Upper lobe of left lung (tissue), 6 donors: ENCODE measurements at places on chromosomes 3 and 15. TPM values are rescaled to one million over a fixed set of nuclear protein-coding genes. Genes with fewer than 3 reads are reported as not detected.

DNA sequence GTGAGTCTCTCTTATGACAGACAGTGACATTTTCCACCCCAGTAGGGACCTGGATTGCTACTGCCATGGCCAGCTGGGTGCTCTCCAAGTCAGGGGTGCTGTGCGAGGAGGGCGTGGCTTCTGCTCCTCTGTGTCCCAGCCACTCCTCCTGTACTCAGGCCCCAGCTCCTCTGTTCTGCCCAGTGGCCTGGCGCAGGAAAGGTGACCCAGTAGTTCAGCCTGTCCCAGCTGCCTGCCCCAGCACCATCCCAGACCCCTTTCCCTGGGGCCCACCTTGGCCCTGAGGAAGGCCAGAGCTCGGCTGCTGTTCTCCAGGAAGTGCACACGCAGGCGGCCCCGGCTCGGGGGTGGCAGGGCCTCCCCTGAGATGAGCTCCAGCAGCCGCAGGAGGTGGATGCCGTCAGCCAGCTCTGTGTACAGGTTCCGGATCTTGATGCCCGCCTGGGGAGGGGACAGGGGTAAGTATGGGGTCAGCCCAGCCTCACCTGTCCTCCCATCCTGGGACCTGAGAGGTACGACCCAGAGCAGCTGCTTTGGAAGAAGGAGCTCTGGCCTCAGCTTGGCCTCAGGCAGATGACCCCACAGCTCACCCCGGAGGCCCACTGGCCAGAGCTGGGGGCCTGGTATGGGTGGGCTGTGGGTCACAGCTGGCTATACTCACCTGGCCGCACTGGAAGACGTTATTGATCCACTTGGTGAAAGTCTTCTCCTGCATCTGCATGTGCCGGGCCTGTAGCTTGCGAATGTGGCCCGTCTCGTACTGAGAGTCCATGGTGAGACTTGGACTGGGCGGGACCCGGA is 1.0 kb downstream of the SPTBN5 start:
- peak; percentile 90 for DNase-seq

GRCh38 chr3:177445549-177445948 is 248.3 kb upstream of the TBL1XR1 start:
- DNase-seq: no peak

GRCh38 chr3:168117853-168118313 is 22.2 kb upstream of the GOLIM4 start:
- peak; percentile 28 for DNase-seq

Gene TMEM45A
- 1.7 TPM for total RNA-seq

- DNase-seq: peak; percentile 69
Measured at GRCh38 chr3:60992395-60992794, 258.9 kb downstream of the FHIT start.

DNA sequence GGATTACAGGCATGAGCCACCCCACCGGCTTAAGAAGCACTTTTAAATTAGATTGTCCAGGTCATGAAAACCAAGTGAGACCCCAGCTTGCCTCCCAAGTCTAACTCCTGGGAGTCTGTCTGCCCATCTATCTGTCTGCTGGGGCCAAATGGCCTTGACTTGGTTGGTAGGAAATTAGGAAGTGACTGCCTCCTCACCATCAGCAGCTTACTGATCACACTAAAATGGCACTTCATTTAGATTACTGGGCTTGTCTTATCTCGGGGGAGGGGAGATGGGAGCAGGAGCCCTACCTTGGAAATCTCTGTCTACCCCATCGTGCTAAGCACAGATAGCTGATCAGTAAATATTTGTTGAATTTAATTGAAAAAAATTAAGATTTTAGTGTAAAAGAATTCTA is 5.6 kb upstream of the LRRC2 start:
- no peak for DNase-seq

DNA sequence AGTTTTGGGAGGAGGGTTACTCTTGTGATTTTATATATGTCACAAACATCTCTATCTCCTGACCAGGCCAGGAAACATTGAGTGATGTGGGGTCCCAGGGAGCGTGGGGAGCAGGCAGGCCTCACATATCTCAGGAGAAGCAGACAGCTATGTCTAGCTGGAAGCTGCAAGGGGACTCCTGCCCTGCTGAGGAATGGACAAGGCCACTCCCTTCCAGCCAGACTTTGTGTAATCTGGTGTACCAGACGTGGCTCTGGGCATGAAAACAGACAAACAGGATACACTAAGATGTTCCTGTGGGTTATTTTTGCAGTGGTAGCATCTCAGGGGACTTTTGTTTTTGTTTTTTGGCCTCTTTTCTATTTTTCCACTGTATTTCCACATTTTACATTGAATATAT is 23.2 kb downstream of the CYP8B1 start:
- DNase-seq: no peak

Gene STARD9
- 83.7 TPM for total RNA-seq
